Stimulated activated CD8-positive, alpha-beta memory T cell treated with anti-CD3 and anti-CD28 coated beads, Interleukin-15, amount 100 ng/mL, for 24 hours (primary cell): ENCODE measurements at places on chromosomes 3 and 15.

DNA sequence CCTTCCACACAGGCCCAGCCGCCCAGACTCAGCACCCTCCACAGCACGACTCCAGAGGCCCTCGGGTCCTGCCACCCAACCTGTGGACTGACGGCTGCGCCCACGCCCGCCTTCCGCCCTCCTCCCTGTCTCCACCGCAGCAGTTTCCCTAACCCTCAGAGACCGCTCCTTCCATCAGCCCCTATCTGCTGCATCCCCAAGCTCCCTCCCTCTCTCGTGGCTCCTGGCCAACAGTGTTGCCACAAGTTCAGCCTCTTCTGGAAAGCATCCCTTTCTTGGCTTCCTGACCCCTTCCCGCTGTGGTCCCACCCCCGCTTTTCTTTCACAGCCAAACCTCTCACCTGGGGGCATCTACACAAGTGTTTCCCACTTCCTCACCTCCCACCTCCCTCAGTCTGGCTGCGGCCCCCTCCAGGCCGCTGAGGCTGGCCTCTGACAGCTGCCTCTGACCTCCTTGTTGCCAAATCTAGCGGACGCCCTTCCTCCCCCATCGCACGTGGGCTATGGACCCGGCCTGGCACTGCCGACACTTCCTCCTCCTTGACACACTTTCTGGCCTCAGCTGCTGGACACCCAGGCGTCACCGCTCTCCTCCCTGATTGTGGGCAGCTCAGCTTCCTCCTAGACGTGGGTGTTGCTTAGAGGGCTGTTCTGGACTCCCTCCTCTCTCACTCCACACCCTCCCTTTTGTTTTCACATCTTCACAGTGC, 168.8 kb upstream of the TLE3 start:
- DNase-seq = no peak

DNA sequence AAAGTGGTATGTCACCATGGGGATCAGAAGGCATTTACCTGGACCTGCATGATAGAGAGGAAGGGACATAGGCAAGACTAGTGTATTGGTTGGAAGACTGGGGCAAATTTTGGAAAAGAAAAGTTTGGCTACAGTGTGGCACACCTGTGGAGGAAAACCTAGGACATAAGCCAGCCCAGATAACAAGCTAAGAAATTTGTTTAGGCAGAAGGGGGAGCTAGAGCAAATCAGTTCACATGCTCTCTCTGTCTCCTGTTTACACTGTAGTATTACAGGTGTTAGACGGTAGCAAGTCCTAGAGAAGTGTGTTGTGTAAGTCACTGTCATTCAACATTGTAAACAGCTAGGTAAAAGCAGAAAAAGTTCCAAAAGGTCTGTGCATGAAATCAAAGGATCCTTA, 11.9 kb upstream of the ALDH1A2 start:
- DNase-seq = no peak

- DNase-seq = no peak
Observed at GRCh38 chr15:67167091-67167490, 87.4 kb downstream of the AAGAB start.

- DNase-seq = no peak
Observed at GRCh38 chr15:40257656-40258450, 19.0 kb downstream of the PAK6 start.

DNA sequence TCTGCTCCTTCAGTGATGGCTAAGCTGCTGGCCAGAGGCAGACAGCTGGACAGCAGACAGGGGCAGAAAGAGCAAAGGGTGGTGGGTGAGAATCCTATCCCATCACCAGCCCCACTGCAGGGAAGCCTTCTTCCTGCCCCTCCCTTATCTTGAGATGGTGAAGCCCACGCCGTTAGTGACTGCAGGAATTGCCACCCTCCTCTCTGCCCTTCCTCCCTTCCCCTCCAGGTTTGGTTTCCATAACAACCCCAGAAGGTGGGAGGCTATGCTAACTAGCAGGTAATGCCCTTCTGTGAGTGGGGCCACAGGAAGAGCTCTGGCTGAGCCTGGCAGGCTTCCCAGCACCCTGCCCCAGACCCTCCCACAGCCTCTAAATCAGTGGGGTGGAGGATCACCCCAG, 32.8 kb downstream of the SCN5A start:
- DNase-seq = no peak

DNA sequence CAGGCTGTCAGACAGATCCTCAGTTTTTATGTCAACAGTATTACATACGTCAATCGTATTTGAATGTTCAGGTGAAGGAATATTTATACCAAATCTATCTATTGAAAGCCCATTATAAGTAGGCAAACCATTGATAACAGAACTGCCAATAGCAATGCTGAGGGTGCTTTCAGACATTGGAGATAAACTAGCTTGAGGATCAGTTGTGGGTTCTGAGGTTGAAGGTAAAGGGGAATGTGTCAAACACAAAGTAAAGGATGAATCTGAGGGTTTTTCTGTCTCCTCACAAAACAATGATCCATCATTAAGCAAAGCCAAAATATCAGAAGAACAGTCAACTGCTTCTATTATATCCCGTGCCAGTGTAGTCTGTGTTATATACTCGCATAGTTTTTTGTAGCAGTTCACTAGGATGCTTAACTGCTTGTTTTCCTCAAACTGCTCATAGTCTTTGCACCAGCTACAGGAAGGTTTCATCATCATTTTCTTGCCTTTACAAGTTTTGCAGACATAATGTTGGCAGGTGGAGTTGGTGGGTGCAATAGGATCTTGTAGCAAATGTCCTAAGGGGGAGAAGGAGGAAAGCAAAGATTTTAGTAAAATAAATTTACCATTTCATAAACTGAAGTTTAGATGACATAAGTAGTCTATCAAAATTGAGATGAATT, 43.8 kb downstream of the MSL2 start:
- DNase-seq = no peak

GRCh38 chr3:132513057-132513456, 84.0 kb upstream of the ACKR4 start:
- DNase-seq = no peak

GRCh38 chr3:96017556-96017955, 796.8 kb upstream of the EPHA6 start:
- no peak for DNase-seq

DNA sequence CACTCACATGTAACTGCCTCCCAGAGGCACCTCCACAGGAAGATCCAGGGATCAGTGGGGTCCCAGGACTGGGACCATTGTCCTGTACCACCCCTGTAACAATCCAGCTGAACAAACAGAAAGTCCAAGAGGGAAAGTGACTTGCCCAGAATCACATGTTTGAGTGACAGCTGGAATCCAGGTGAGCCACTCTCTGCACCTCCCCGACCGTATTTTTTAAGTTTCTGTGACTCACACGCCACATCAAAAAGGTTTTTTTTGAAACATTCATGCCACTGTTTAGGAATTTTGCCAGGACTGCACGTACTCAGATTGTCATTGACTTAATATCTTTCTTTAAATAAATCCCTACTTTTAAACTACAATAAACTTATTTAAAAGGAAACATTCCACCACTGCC, 9.8 kb upstream of the SLC6A1 start:
- DNase-seq = no peak

- DNase-seq = no peak
Observed at GRCh38 chr3:4421121-4421520, 45.9 kb downstream of the SUMF1 start.

GRCh38 chr3:126784254-126784653, 80.2 kb downstream of the CHCHD6 start:
- DNase-seq = no peak

DNA sequence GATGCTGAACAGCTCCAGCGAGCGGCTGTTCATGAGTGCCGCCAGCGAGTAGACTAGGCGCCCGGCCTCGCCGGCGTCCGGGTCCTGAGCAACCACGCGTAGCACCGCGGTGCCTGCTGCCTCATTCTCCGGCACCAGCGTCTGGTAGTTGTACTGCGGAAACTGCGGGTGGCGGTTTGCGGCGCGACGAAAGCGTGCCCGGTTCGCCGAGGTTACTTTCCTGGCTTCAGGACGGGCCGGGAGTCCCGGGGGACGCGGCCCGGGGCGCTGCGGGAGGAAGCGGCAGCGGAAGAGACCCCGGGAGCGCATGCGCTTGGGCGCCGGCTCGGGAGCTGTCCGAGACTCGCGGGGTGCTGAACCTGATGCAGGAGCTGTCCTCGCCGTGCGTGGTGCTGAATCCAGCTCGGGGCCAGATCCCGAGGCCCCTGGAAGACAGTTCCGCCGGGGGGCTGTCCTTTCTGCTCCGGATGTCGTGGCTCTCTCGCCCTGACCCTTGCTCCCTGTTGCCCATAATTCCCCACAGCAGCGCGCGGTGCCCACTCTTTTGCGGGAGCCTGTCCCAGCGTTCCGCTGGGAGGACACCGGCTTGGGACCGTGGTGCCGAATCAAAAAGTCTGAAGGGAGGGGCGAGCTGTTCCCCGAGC, 1.1 kb downstream of the CELSR3 start:
- peak; percentile 72 for DNase-seq

GRCh38 chr3:8518138-8518537, 16.5 kb downstream of the LMCD1 start:
- no peak for DNase-seq

- no peak for DNase-seq
Observed at GRCh38 chr3:139430493-139430892, 41.0 kb upstream of the COPB2 start.

- no peak for DNase-seq
Observed at GRCh38 chr3:133948131-133948810, 52.6 kb upstream of the RAB6B start.

- DNase-seq = no peak
Observed at GRCh38 chr3:141455603-141456300, 31.1 kb upstream of the RASA2 start.

DNA sequence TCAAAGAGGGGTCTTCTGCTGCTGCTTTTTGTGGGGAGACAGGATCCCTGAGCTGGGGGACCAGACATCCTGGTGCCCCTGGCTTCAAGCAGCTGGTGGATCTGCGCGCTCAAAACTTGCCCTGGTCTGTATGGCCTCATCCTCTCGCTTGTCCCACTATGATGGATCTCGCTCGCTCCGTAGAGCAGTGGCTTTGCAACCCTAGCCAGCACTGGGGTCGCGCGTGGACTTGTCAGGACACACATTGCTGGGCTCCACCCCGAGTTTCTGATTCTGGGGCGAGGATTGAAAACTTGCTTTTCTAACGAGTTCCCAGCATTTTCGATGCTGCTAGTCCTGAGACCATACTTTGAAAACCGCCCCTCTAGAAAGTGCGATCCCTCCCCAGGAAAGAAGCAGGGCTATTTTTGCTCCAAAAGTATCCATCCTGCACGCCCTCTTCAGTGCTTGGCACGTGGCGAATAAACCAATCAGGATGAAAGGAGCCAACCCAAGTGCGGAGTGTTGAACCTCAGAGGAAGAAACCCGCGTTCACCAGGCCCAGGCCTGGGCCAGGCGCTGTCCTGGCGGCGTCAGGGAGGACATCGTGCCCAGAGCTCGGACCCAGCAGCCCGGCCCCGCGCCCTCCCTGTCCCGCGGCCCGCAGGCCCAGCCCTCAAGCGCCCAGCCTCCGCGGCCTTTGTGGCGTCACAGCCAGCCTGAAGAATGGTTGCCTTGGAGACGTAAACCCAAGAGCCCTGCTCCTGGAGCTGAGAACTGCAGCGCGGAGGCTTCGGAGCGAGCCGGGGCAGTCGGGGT, at the start of gene CFAP100:
CFAP100 (plus strand) TSS at position 731 of the 798 bp plus-strand sequence. CDS start 1,092 bp downstream, outside the sequence.
- no peak for DNase-seq

- no peak for DNase-seq
Observed at GRCh38 chr3:48459331-48459730, 12.8 kb downstream of the ATRIP start.

DNA sequence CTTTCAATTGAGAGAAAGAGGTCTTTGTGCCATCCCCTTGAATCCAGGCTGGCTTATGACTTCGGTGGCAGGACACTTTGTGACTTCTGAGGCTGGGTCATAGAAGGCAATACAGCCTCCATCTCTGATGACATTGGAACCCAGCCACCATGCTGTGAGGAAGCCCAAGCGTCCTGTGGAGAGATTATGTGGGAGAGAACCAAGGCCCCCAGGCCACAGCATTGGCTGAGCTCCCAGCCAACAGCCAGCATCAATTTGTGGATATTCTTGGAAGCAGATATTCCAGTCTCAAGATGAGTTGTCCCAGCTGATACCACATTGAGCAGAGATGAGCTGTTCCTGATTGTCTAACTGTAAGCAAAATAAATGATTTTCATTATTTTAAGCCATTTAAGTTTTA, 12.7 kb upstream of the XIRP1 start:
- DNase-seq = no peak

GRCh38 chr15:100111125-100112060, 230.4 kb downstream of the ADAMTS17 start:
- no peak for DNase-seq

GRCh38 chr15:36841193-36841592, 259.2 kb downstream of the MEIS2 start:
- DNase-seq = no peak

DNA sequence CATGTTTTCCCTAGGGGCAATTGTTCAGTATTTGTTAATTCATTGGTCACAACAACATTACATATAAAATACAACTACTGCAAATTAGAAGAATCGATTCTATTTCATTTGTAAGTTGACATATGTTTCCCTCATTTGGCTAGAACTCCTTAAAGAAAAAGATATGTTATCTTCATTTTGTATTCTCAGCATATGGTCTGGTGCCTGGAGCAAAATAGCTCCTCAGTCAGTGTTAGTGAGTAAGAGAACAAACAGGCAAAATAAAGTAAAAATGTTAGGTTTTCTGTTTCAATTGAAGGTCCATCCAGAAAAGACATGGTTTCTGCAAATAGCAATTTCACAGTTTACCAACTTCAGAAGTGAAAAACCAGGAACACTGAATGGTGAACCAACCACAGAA, 1343.1 kb downstream of the ROBO1 start:
- no peak for DNase-seq

DNA sequence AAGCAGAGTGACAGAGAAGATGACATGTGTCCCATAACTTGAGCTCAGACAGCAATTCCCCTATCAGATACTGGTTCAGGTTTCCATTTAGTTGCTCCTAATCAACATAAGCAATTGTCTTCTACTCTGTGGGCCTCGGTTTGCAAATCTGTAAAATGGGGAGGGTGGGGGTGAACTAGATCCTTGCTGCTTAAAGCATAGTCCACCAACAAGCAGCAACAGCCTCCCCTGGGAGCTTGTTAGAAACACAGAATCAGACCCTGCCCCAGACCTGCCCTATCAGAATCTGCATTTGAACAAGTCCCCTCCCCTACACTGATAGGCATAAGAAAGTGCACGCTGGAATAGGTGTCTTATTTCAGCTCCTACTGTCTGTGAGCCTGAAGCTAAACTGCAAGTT, 87.8 kb downstream of the CEMIP start:
- no peak for DNase-seq

DNA sequence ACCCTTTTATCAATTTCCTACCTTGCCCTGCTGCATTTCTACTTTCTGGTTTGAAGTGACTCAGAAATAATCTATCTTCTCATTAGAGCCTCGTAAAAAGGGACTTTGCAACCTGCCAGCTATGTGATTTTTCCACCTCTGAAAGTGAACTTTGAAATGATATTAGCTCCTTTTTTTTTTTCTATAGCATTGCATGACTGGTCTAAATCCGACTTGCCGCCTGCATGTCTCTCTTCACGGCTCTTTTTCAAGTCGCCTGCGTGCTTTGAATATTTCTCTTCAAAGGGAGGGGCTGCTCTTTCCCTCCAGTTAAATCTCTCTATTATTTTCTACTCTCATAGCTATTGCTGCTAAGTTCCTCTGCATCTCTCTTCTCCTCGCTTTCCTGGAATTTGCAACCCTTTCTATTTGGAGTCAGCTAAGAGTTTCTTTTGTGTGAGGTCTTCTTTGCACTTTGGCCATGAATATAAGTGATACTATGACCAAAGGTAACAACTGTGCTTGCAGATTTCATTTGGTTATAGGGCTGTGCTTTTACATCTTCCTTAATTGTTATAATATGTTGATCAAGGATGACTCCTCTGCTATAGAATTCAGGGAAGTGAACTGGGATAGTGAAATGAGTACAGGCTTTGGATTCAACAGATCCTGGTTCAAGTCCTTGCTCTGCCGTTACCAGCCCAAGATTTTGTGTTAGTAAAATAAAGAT, 541.1 kb downstream of the AGBL1 start:
- DNase-seq = no peak
